ENCODE measurements at places on chromosomes 4 and X.
A peak's percentile ranks its signal among the peaks of the same experiment; 100 is the strongest.

- no peak for DNase-seq
Observed at GRCh38 chrX:39875834-39876628, 221.7 kb downstream of the BCOR start.

DNA sequence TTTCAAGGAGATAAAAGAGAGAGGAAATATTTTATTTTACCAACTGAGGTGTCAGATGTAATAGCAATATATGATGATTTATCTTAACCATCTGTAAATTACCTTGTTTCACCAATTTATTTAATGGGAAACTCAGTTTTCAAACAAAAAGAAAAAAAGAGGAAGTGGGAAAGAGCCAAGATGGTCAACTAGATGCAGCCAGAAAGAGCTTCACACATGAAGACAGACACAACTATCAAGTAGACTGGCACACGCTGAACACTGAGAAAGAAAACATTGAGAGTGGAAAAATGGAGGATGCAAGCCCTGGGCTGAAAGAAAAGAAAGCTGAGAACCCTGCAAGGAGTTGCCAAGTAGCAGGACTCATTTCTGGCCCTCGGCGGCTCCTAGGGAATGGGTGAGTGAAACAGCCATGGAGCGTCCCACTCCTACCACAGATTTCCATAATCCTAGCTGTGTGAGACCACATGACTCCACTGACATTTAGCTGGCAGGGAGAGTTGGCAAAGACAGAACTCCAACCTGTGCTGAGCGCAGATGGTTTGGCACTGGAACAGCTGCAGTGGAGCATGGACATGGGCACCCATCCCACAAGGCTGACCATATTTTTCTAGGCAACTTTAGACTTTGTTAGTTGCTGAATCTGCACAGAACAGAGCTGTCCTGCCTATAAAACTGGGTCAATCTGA, 409.3 kb downstream of the FAM47B start:
- no peak for DNase-seq

DNA sequence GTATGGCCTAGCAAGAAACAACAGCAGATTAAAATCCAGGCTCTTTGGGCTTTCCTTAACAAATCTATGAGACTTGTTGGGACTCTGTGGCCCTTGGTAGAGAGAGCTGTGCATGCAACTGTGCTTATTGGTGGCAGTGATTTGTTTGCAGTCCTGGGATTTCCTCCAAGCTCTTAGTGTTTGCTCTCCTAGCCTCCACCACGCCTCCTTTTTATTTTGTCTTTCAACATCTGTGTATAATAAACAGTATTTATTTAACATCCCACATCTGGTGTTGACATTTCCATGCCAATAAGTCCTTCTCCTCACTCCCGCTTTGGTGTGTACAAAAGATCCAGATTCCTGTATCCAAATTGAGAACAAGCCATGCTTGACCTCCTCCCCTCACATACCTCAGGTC, 3.1 kb downstream of the TNMD start:
- no peak for DNase-seq

DNA sequence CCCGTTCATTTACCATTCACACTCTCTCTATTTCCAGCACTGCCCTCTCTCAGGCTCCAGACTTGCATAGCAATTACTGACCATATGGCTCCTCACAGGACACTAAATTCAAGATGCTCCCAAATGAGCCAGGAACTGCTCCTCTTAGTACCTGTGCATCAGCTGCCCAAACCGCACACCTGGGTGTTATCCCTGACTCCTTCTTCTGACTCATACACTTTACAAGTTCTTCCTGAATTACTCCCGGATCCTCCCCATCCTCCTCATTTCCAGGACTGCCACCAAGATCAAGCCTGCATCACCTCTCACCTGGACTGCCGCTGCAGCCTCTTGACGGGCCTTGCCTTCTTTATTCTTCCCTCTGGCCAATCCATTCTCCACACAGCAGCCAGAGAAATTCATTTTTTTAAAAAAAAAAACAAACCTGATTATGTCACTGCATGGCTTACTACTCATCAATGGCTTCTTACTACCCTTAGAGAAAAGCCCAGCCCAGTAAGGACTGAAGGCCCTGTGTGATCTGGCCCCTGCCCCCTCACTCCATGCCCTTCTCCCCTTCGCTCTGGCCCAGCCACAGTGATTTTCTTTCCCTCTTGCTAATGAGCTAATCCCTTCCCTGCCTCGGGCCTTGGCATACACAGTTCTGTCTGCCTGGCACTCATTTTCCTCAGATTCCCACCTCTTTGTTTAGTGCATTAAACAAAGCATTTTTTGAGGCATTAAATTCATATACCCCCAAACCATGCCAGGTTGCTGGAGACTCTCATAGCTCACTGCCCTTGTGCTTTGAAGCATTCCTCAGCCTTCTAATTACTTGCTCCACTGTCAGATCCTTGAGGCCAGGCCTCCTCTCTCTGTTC, 92.0 kb downstream of the PDGFRA start:
- no peak for DNase-seq

- DNase-seq = no peak
Observed at GRCh38 chr4:135177321-135177720, 975.7 kb upstream of the PABPC4L start.

GRCh38 chr4:52573551-52573950, 85.5 kb downstream of the USP46 start:
- DNase-seq = no peak

DNA sequence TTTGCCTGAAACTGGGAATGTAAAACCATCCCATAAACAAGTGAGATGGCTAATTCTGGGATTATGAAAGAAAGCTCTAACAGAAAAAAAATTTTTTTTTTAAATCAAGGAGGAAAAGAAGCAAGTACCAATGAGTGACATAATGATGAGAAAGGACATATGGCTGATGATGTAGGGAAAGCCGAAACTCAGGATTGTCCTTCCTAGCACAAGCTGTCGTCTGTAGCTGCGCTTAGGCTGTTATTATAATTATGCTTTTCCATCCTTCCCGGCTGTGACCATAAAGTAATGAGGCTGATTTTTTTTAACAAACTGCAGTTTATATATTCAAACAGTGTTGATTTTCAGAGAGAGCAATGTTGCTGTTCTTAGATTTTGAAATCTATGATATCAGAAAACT, 209.8 kb upstream of the NOCT start:
- DNase-seq = no peak

DNA sequence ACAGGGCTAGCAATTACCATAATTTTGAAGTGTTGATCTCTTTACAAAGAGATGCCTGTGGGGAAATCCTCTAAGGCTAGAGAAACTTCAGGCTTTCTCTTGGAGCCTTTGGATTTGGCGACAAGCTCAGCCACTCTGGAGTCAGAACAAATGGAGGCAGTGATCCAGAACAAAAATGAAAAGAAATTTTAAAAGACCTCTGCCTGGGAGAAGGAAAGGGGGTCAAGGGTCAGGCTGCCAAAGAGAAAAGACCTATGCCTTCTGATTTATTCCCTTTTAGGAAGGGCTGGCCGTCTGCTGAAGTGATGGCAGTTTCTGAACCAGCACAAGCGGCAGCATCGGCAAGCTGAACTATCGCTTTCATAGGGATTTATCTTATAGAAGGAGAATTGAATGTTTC, 140.8 kb upstream of the SFRP2 start:
- DNase-seq = no peak

- no peak for DNase-seq
Observed at GRCh38 chrX:118548841-118549240, 53.2 kb downstream of the DOCK11 start.

GRCh38 chr4:3766785-3767569, 792 bp downstream of the ADRA2C start:
- DNase-seq = peak; percentile 5

DNA sequence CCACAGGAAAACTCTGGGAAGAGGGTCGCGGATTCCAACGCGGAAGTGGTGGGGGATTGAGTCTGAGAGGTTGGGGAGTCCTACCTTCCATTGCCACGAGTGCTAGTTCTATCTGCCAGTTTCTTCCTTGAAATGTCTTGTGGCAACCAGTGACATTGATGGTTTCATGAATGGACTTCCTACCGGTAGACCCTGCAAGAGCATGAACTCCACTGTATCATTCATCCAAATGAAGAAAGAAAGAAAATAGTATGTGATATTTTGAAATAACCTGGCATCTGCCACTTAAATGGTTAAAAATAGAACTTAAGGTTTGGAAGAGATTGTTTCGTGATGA, 1.1 kb upstream of the SLC10A7 start:
- no peak for DNase-seq

DNA sequence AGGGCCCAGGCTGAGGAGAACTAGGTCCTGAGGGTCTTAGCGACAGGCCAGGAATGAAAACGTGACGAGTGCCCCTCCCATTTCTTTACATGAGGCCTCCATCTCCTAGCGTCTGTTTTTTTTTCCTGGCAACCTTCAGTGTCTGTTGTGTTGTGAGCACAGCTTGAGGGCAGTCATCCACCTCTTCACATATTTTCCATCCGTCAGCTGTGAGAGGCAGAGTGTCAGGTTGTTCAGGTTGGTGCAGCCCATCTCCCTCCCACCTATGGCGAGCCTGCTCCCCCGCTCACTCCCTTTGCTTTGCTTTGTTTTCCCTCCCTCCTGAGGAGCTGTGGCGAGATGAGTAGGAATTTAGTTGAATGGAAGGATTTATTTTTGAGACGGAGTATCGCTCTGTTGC, 51.7 kb upstream of the CHRNA9 start:
- DNase-seq = no peak

GRCh38 chrX:100085846-100086245, 324.2 kb downstream of the PCDH19 start:
- DNase-seq = no peak

DNA sequence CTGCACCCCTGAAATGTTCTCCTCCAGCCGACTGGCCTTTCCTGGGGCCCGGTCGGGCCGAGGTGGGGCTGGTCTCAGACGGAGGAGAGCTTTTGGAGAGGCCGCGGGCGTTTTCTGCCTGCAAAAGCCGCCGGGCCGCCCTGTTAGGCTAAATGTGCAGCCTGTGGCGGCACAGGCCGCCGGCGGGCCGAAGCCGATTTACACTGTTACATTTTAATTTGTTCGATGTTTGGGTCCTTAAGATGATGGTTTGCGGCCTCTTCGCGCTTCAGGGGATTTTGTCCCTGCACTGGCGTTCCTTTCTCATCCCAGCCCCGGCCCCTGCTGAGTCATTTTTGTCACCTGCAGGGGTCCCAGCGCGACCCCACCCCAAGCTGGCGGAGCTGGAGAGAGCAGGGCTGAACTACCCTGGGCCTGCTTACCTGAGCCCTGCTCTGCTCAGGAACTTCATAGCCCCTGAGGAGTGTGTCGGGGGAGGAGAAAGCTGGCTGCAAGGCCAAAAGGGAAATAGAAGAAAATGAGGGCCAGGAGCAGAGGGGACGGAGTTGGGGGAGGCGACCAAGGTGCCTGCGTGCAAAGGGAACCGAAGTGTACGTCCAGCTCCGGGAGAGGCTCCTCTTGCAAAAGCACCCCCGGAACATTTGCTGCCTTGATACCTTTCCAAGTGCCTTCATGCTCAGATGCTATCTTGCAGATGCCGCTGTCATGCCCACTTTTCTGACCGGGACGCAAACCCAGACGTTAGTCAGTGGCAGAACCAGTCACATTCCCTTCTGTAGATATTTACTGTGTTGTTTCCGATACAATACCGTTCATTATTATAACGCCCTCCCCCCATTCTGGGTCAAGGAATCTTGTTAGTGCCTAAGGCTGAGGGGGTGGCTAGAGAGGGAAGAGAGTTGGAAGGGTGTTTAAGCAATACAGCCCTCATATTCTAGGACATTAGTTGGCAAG, 977 bp upstream of the RBBP7 start:
- no peak for DNase-seq

DNA sequence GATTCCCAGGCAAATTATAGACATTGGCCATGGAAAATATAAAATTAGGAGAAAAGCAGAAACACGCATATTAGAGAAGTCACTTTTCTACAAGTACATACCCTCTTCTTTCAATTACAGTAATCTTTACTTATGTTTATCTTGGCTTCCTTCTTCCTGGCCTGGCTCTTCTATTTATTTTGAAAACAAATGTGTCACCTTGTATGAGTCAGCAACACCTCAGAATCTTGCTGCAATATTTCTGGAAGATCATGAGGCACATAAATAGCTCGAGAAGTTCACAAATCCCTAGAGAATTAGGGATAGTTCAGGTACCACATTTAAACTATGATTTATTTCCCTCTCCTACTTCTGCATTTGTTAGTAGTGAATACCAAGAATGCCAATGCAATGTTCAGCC, 124.6 kb downstream of the ANOS1 start:
- no peak for DNase-seq

- no peak for DNase-seq
Observed at GRCh38 chr4:110106931-110107296, 91.5 kb downstream of the ELOVL6 start.

DNA sequence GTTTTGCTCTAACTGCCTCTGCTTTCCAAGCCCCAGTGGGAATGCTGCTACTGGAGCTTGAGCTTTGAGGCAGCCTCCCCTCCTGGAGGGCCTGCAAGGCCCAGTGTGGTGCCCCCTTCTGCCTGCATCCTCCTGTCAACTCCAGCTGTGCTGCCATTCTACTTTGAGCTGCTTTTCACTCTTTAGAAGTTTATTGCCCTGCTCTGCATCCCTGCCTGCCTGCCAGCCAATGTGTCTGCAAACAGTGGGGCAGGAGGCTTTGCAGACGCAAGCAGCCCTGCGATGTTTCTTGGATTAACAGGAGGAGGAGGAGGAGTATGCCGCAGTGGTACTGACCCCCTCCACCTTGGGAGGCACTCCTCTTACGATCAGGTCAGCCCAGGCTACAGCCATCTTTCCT, 16.4 kb downstream of the TMEM31 start:
- DNase-seq = no peak

GRCh38 chr4:85701861-85702321, 226.9 kb downstream of the ARHGAP24 start:
- no peak for DNase-seq

GRCh38 chr4:123564758-123565346, 168.3 kb downstream of the SPRY1 start:
- peak; percentile 52 for DNase-seq

DNA sequence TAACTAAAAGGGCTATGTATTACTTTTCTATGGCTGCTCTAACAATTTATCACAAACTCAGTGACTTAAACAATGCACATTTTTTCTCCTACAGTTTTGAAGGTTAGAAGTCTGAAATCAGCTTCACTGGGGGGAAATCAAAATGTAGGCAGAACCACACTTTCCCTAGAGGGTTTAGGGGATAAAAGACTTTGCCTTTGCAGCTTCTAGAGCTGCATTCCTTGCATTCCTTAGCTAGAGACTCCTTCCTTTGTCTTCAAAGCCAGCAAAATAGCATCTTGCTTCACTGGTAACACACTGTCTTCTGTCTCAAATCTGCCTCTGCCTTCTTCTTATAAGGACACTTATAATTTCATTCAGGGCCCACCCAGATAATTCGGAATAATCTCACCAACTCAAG, 152.4 kb upstream of the SPIN4 start:
- no peak for DNase-seq

DNA sequence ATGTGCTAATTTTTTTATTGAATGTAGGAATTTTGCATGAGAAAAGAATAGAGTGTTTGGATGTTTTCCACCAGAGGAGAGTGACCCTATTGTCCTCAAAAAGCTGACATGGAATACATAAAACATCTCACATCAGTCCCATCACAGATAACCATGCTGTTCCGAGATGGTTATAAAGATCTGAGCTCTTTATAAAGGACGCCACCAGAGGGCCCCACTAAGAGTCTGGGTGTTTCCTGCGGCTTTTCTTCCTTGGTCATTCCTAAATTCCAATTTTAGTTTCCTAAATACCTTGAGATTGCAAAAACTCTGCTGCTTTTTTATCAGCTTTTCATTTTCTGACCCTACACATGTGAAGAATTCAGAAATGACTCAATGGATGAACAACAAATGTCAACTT, 504.5 kb upstream of the FRG1 start:
- DNase-seq = no peak

- DNase-seq = no peak
Observed at GRCh38 chrX:68942840-68943239, 114.0 kb downstream of the EFNB1 start.

- DNase-seq = no peak
Observed at GRCh38 chr4:180098586-180098985, 2144.6 kb upstream of the TENM3 start.

Measured in activated CD4-positive, alpha-beta T cell treated with anti-CD3 and anti-CD28 coated beads, Interleukin-2, amount 50 U/mL, for 48 hours (primary cell).